ENCODE measurements at places on chromosomes 1 and 21. TPM values are rescaled to one million over a fixed set of nuclear protein-coding genes. Genes with fewer than 3 reads are reported as not detected.

- peaks cover 9% of the 10 kb centered on the region for H3K4me1 ChIP-seq
- no peak overlapping the region for H3K4me3 ChIP-seq
- H3K27me3 ChIP-seq = peaks cover 43% of the 10 kb centered on the region
- DNase-seq = no peak
- no peak overlapping the region for H3K27ac ChIP-seq
Observed at GRCh38 chr1:35574655-35575415, 1.7 kb downstream of the TFAP2E start.

DNA sequence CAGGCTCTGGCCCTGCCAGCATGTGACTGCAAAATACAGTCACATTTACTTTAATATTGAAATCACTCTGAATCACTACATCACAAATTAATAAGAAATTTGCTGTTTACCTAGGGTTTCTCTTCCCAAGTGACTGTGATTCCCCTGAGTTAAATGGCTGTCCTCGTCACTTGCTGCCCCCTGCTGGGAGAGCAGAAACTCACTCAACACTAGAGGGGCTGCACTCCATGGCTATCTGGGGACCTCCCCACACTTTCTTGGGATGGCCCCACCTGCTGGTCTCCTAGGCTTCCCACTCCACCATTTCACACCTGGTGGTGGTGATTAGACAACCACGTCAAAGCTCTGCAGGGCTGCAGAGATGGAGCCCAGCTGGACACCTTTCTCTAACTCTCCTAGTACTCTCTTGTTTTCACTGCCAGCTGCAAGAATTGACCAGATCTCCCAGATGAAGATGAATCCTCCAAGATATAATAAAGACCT lies 63.4 kb downstream of the CD2 start:
- no peaks in the 10 kb centered on the region for H3K36me3 ChIP-seq
- peak; percentile 54 for DNase-seq
- H3K27ac ChIP-seq = no peak overlapping the region
- H3K27me3 ChIP-seq = no peaks in the 10 kb centered on the region

GRCh38 chr1:37150986-37151385 lies 116.7 kb upstream of the GRIK3 start:
- H3K27ac ChIP-seq = no peak overlapping the region
- DNase-seq = no peak
- H3K27me3 ChIP-seq = no peaks in the 10 kb centered on the region

- H3K27me3 ChIP-seq = no peaks in the 10 kb centered on the region
- H3K4me3 ChIP-seq = no peak overlapping the region
- no peaks in the 10 kb centered on the region for H3K36me3 ChIP-seq
- H3K4me1 ChIP-seq = no peaks in the 10 kb centered on the region
- no peak overlapping the region for H3K27ac ChIP-seq
Observed at GRCh38 chr21:17915976-17916375, 96.8 kb upstream of the C21orf91 start.

DNA sequence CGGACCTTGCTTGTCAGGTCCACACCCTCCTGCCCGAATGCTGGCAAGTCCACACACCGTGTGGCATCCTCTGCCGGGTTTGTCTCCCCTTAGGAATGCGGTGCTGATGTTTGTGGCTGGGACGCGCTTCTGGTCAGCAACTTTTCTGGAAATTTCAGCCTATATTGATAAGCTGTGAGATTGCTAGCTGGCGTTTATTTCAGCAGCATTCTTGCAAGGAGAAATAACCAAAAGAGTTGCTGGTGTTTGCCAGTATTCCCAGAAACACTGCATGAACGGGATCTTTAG lies 601 bp downstream of the CEPT1 start:
- H3K4me1 ChIP-seq = peaks cover 18% of the 10 kb centered on the region
- peaks cover 2% of the 10 kb centered on the region for H3K36me3 ChIP-seq
- no peak overlapping the region for H3K27ac ChIP-seq
- DNase-seq = peak; percentile 68
- peak overlapping the region; percentile 93 for H3K4me3 ChIP-seq
- no peaks in the 10 kb centered on the region for H3K27me3 ChIP-seq

- H3K36me3 ChIP-seq = no peaks in the 10 kb centered on the region
- no peak overlapping the region for H3K4me3 ChIP-seq
- H3K27me3 ChIP-seq = no peaks in the 10 kb centered on the region
- DNase-seq = no peak
- no peak overlapping the region for H3K27ac ChIP-seq
Observed at GRCh38 chr1:37448691-37449417, 25.5 kb upstream of the ZC3H12A start.

- no peak overlapping the region for H3K4me3 ChIP-seq
- H3K36me3 ChIP-seq = no peaks in the 10 kb centered on the region
- no peaks in the 10 kb centered on the region for H3K27me3 ChIP-seq
Observed at GRCh38 chr1:193680924-193681316, 494.5 kb upstream of the B3GALT2 start.

- DNase-seq = no peak
- no peak overlapping the region for H3K4me3 ChIP-seq
- no peak overlapping the region for H3K27ac ChIP-seq
- no peaks in the 10 kb centered on the region for H3K4me1 ChIP-seq
- peaks cover 2% of the 10 kb centered on the region for H3K27me3 ChIP-seq
- H3K36me3 ChIP-seq = no peaks in the 10 kb centered on the region
Observed at GRCh38 chr1:171683870-171684269, 31.4 kb upstream of the MYOC start.

DNA sequence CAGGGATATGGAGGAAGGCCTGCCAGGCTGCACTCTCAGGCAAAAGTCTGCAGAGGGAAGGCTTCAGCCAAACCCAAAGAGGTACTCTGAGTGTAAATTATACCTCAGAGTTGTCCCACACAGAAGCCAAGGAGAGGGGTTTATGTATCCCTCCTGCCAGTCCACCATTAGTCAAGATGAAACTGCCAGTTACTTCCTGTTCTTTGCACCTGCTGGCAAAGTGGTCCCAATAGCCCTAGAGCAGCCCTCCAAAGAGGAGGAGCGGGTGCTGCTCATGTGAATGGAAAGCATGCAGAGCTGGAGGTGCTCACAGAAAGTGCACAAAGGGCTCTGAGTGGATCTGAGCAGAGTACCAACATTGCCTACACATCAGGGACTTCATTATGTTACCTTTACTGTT lies 37.1 kb upstream of the MCOLN3 start:
- DNase-seq = no peak
- H3K27ac ChIP-seq = no peak overlapping the region
- H3K36me3 ChIP-seq = no peaks in the 10 kb centered on the region
- H3K4me3 ChIP-seq = no peak overlapping the region
- peaks cover 23% of the 10 kb centered on the region for H3K27me3 ChIP-seq
- no peaks in the 10 kb centered on the region for H3K4me1 ChIP-seq

DNA sequence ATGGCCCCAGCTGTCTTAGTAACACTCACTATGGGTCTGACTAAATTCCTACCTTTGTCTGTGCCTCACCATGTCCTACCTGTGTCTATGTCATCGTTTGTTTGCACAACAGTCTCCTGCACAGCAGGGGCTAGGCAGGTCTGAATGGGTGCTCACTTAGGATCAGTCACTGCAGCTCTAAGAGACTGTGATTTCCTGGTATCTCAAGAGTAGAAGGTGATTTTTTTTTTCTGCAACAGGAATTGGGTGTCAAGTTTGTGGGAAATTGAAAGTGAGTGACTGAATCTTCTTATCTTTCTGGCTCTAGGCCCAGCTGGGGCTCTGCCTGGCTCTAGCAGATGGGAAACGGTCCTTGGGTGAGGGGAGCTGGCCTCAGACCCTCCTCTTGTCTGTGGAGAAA lies 46.4 kb upstream of the TRABD2B start:
- no peaks in the 10 kb centered on the region for H3K36me3 ChIP-seq
- DNase-seq = no peak
- H3K27me3 ChIP-seq = no peaks in the 10 kb centered on the region

DNA sequence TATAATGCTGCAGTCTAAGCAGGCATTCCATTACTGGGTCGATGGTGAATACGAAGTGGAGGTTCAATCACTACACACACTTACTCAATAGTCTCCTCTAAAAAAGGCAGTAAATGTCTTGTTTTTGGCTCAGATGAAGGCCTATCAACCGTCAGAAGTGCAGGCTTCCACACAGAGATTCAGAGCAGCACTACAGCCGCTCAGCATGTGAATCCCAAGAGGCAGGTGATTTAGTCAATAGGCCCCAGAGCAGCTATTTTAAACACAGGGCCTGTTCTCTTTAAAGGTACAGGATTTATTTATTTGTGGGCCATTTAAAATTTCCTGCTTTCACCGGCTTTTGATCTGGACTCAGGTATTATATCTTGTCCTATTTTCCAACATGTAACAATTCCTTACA lies 293.7 kb downstream of the RGS7 start:
- H3K4me1 ChIP-seq = no peaks in the 10 kb centered on the region
- no peaks in the 10 kb centered on the region for H3K27me3 ChIP-seq
- H3K36me3 ChIP-seq = no peaks in the 10 kb centered on the region
- DNase-seq = no peak
- no peak overlapping the region for H3K4me3 ChIP-seq

GRCh38 chr1:55723001-55723400 lies 507.8 kb upstream of the USP24 start:
- no peak for DNase-seq
- H3K4me3 ChIP-seq = no peak overlapping the region
- no peak overlapping the region for H3K27ac ChIP-seq
- no peaks in the 10 kb centered on the region for H3K27me3 ChIP-seq
- H3K36me3 ChIP-seq = no peaks in the 10 kb centered on the region
- no peaks in the 10 kb centered on the region for H3K4me1 ChIP-seq

- H3K4me1 ChIP-seq = no peaks in the 10 kb centered on the region
- no peak for DNase-seq
- H3K27me3 ChIP-seq = peaks cover 5% of the 10 kb centered on the region
- no peaks in the 10 kb centered on the region for H3K36me3 ChIP-seq
Observed at GRCh38 chr1:94678202-94678848, 136.8 kb upstream of the F3 start.

GRCh38 chr1:22038036-22038435 lies 14.5 kb upstream of the CDC42 start:
- H3K4me3 ChIP-seq = no peak overlapping the region
- no peak for DNase-seq
- H3K27ac ChIP-seq = no peak overlapping the region
- no peaks in the 10 kb centered on the region for H3K27me3 ChIP-seq

- no peak for DNase-seq
- H3K36me3 ChIP-seq = no peaks in the 10 kb centered on the region
- H3K27ac ChIP-seq = no peak overlapping the region
- H3K4me1 ChIP-seq = peaks cover 19% of the 10 kb centered on the region
- H3K4me3 ChIP-seq = no peak overlapping the region
Observed at GRCh38 chr1:213985209-213986019, 2.4 kb upstream of the PROX1 start.

GRCh38 chr1:109225711-109226445 lies 12.2 kb downstream of the SARS1 start:
- DNase-seq = no peak
- H3K27me3 ChIP-seq = no peaks in the 10 kb centered on the region
- H3K27ac ChIP-seq = no peak overlapping the region
- H3K4me3 ChIP-seq = no peak overlapping the region
- H3K4me1 ChIP-seq = no peaks in the 10 kb centered on the region
- H3K36me3 ChIP-seq = peaks cover 14% of the 10 kb centered on the region

DNA sequence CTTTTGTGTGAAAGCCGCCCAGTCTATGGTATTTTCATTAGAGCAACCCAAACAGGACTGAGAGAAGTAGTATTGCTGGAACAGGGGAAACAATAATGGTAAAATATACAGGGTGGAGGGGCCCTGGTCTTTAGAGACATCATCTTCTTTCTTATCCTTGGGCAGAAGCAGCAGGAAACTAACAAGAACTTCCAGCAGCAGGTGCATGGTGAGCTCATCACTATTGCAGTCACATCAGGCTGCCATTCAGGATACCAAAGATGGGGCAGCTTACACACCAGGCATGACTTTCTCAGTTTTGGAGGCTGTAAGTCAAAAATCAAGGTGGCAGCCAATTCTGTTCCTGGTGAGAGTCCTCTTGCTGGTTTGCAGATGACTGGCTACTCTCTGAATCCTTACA lies 478.3 kb upstream of the RUNX1 start:
- peaks cover 6% of the 10 kb centered on the region for H3K4me1 ChIP-seq
- H3K27me3 ChIP-seq = no peaks in the 10 kb centered on the region
- no peaks in the 10 kb centered on the region for H3K36me3 ChIP-seq

GRCh38 chr1:234000557-234001041 lies 96.1 kb downstream of the SLC35F3 start:
- H3K27ac ChIP-seq = no peak overlapping the region
- H3K4me1 ChIP-seq = no peaks in the 10 kb centered on the region
- no peak for DNase-seq
- no peak overlapping the region for H3K4me3 ChIP-seq
- no peaks in the 10 kb centered on the region for H3K27me3 ChIP-seq
- no peaks in the 10 kb centered on the region for H3K36me3 ChIP-seq

DNA sequence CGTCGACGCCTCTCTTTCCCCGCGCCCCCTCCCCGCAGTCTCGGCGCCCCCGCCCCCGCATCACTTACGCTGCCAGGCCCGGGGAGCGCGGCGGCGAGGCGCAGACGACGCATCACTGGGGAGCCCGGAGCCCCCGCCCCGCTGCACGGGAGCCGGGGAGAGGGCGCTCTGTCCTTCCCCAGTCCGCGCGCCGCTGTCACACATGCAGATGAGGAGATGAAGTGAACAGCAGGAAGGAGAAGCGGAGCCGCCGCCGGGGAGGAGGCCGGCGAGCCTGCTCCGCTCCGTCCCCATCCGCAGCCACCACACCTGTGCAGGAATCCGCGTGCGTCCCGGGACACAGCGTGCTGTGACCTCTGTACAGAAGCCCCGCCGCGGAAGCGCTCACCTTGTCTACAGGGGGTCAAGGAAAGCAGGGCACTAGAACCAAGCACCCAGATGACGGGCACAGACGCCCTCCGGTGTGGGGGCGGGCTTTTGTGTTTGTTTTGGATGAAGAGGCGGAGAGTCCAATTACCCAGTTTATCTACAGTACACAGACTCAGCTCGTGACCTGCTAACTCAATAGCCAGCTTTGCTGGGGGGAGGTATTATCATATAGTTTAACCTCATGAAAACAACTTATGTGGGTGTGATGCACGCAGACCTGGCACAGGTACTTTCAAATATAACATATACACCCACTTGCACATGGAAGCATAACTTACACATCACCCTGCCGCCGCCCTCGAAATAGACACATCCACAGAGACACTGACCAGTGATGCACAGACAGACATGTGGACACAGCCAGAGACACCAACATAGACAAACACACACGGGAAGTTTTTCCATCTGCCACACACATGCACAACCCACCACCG lies 12.4 kb downstream of the KLHDC8A start:
- no peak for DNase-seq
- H3K27ac ChIP-seq = no peak overlapping the region
- no peaks in the 10 kb centered on the region for H3K4me1 ChIP-seq
- peaks cover 53% of the 10 kb centered on the region for H3K27me3 ChIP-seq

GRCh38 chr21:37192019-37192418 lies 75.1 kb downstream of the VPS26C start:
- peaks cover 10% of the 10 kb centered on the region for H3K36me3 ChIP-seq
- DNase-seq = no peak
- H3K27ac ChIP-seq = no peak overlapping the region
- H3K27me3 ChIP-seq = no peaks in the 10 kb centered on the region

The RAB25 gene
- not detected for total RNA-seq

The SUSD4 gene
- total RNA-seq = not detected

The HSD3B1 gene
- total RNA-seq = not detected

The CFAP107 gene
- total RNA-seq = not detected

The HES5 gene
- not detected for total RNA-seq

The PLOD1 gene
- 260 TPM for total RNA-seq

The HPCAL4 gene
- total RNA-seq = not detected

The SPSB1 gene
- 50.9 TPM for total RNA-seq

The ANKRD34A gene
- total RNA-seq = 0.60 TPM

The LEMD1 gene
- not detected for total RNA-seq

The MPZL1 gene
- total RNA-seq = 99.4 TPM

The ALX3 gene
- not detected for total RNA-seq
